ENCODE measurements at places on chromosomes 6 and 20.

GRCh38 chr20:11891077-11891775, 26.5 kb upstream of the BTBD3 start:
- DNase-seq: peak; percentile 61

DNA sequence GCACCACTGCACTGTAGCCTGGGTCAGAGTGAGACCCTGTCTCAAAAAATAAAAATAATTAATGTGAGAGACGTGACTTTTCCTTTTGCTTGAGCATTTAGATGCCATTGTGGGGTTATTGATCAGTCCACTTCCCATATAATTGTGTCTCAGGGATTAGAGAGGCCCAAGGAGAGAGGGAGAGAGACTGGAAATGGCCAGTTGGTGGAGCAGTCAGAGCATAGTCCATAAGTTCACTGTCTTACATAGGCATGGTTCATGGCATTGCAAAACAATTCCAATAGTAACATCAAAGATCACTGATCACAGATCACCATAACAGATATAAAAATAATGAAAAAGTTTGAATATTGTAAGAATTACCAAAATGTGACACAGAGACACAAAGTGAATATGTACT, 15.2 kb upstream of the SDHAF4 start:
- no peak for DNase-seq

- no peak for DNase-seq
These were observed 136.8 kb downstream of the FNDC1 start for GRCh38 chr6:159305804-159306537.

DNA sequence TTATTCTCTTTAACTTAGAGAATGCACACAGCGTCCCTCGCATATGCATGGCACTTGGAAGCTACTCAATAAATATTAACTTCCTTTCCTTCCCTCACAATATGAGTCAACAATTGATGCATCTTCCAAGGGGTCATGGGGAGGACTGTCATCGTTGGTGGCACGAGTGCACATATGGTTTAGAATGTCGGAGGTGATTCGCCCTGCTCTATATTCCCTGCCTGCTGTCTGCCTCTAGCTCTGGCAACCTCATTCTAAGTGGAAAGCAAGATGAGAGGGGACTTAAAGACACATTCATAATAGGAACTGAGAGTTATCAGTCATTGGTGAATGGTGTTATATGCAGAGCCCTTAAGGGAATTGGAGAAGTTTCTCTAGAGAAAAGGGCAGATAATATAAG, 44.6 kb downstream of the MAK start:
- DNase-seq: no peak

GRCh38 chr20:50820515-50821256, 25.8 kb downstream of the BCAS4 start:
- DNase-seq: no peak

- no peak for DNase-seq
These were observed 1117.9 kb upstream of the FLRT3 start for GRCh38 chr20:15455279-15455678.

DNA sequence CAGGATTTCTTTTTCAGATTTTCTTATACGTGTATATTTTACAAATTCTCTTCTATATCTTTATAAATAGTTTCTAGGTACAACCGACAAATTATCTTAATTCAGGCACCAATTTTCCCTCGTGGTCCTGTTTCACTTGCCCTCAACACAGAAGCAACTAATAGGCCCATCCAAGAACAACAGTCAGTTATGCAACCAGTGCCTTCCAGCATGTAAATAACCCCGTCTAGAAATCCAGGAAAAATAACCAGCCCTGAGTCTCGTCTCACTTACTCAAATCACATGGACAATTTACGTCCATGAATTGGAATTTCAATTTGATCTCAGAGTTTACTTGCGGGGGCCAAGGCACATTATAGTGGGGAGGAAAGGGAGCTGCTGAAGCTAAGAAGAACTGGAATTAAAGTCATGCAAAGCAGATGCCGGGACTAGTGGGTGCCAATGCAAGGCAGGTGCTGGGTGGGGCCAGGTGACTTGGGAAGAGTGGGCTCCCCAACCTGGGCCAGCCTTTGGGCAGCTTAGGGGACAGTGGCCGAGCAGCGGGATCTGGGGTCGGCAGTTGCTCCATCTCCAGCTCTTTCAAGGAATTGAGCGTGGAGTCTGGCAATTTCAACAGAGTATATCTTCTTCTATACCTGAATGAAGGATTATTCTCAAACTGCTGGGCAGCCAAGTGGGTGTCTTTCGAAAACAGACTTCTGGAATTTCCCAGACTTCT, 121.7 kb downstream of the EDN3 start:
- no peak for DNase-seq

DNA sequence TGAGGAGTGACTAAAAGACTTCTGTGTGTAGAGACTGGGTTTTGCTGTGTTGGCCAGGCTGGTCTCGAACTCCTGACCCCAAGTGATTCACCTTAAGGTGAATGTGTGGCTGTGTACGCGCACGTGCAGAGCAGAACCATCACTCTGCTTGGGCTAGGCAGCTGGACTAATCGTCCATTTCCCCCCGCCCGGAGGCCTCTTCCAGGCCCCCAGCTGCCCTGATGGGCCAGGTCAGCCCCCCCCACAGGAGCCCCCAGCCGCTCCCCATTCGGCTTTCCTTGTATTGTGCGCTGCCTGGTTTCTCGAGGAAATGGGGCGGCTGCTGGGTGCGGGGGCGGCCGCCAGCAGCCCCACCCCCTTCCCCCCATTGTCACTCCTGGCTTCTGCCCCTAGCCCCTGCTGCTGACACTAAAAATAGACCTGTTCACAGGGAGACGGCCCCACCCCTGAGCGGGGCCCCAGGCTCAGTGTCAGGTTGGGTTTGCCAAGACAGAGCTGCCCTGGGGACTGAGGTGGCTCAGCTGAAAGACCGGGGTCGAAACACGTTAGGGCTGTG, 24.6 kb upstream of the CSNK2A1 start:
- DNase-seq: no peak

DNA sequence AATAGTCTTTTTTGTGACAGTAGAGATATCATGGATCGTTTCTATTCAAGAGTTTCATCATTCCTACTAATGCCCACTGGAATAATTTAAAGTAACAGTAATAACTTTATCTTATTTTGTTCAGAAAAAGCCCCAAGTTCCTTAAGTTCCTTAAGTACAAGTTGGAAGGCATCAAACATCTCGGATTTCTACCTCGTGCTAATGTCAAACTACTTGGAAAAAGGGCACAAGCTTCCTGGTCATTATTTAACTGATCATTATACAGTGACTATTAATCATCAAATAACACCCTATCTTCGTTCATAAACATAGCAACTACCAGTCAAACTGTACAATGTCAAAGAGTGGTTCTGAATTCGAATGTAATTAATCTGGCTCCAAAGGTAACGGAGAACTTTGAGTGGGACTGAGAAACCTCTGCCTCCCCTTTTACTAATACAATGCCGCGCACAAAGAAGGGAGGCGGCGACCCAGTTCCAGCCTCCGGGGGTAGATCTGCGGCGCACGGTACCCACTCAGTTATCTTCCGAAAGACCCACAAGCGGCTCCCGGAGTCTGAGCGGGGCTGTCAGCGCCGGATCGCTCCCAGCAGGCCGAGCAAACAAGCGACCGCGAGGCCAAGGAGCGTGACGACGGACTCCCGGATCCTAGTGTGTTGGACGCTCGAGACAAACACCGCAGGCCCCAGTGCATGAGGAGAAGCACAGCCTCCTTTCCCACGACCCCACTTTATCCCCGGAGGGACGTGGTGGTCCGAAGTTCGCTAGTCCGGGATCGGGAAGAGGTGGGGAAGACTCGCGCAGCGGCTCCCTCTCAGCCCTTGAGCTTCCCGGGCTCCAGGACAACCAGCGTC, 716 bp downstream of the SHPRH start:
- DNase-seq: peak; percentile 71

GRCh38 chr20:47907031-47907675, 121.9 kb upstream of the SULF2 start:
- DNase-seq: no peak

- no peak for DNase-seq
These were observed 9.3 kb downstream of the TAF4 start for GRCh38 chr20:62056377-62056776.

GRCh38 chr6:26327450-26328264, 37.3 kb upstream of the BTN3A2 start:
- DNase-seq: peak; percentile 84

DNA sequence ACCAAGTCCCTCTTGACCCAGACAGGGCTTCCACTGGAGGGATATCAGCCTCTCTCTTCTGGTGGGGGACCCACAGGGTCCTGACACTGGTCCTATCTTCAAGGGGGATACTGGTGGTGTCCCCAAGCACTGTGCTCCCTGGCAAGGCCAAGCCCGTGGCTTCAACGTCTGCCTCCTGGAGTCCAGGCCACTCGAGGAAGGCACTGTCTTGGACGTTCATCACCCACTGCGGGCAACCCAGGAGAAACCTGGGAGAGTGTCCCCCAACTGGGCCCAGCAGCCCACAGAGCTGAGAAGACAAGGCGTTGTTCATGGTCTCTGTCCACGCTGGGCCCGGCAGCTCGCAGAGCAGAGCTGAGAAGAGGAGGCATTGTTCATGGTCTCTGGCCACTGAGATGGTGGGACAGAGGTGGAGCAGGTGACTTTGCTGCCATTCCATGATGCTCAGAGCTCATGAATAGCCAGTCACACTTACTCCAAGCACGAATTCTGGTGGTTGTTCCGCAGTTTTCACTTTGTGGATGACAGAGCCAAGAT, 37.5 kb upstream of the FRMD1 start:
- DNase-seq: no peak

GRCh38 chr6:33014841-33015634, 5.6 kb upstream of the HLA-DOA start:
- DNase-seq: no peak

- no peak for DNase-seq
These were observed 52.3 kb upstream of the SAYSD1 start for GRCh38 chr6:39167321-39167720.

- no peak for DNase-seq
These were observed 391.8 kb downstream of the CDC5L start for GRCh38 chr6:44779130-44779826.

DNA sequence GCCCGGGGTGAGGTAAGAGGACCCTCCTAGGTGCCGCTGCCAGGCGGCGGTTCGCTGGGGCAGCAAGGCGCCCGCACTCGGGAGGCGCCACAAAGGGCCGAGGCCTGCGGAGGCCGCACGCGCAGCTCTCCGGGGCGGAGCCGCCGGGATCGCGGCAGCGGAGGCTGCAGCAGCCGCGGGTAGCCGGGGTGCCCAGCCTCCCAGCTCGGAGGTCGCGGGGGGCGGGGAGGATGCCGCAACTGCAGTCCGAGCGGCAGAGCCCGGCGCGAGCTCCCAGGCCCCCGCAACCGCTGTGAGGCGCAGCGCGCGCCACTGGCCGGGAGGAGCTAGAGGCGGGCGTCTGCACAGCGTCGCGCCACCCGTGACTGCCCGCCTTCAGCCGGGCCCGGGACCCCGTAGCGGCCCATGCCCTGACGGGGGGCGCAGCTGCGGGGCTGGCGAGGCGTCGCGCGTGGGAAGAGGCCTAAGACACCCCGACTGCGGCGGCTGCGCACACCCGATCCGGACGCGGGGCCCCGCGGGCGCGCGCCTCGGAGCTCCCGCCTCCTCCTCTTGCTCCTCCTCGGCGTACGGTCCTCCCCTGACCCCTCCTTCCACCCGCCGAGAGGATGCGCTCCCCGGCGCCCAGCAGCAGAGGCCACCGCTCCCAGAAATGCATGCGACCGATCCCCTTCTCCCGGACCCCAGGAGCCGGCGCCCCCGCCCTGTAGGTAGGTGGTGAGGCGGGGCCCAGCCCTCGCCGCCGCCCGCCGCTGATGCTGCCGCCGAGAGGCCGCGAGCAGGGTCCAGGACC, at the start of gene NCOA7:
Gene NCOA7 (plus strand): TSS at position 603 of the 793 bp plus-strand sequence. CDS start 24,395 bp downstream, outside the sequence.
- peak; percentile 83 for DNase-seq

- no peak for DNase-seq
These were observed 6.5 kb upstream of the RBBP8NL start for GRCh38 chr20:62433658-62434497.

GRCh38 chr20:60048634-60049521, 90.7 kb downstream of the CDH26 start:
- DNase-seq: no peak

DNA sequence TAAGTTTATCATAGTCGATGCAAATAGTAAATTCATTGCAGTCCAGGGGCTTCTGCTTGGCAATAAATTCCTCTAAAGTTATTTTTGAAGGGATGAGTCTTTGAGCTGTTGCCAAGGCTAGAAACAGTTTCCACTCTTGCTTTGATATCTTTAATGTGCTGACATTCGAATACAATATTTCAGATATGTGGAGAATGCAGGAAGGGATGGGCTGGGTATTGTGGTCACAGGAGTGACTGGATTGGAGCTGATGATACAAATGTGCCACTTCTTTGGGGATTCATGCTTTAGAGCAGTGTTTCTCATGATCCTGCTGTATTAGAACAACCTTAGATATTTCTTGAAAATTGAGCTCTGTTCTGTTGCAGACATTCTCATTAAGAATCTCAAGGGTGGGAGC, 139.0 kb downstream of the PRDM13 start:
- no peak for DNase-seq

DNA sequence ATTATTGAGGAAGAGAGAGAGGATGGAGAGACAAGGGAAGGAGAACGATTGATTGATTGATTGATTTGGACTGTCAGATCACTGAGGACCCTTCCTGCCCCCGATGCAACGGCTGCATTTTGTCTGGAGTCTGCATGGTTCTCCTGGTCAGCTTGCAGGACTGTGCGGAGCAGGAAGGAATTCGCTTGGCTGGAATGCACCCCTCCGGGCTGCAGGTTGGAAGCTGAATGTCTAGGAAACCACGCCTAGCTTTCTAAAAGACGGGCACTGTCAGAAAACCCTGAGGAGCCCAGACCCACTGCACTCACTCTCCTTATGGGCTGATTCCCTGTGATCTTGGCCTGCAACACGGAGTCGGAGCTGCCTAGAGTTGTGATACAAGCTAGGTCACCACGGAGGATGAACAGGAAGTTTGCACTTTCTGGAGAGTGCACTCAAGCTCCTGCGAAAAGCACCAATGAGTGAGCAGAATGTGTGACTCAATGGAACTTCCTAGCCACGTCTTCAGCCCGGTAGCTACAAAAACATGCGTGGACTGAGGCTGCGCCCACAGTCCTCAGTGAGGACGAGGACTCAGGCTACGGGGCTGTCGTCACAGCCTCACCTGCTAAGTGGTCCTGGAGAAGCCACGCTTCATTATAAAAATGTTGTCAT, 14.4 kb downstream of the DACT2 start:
- DNase-seq: no peak

DNA sequence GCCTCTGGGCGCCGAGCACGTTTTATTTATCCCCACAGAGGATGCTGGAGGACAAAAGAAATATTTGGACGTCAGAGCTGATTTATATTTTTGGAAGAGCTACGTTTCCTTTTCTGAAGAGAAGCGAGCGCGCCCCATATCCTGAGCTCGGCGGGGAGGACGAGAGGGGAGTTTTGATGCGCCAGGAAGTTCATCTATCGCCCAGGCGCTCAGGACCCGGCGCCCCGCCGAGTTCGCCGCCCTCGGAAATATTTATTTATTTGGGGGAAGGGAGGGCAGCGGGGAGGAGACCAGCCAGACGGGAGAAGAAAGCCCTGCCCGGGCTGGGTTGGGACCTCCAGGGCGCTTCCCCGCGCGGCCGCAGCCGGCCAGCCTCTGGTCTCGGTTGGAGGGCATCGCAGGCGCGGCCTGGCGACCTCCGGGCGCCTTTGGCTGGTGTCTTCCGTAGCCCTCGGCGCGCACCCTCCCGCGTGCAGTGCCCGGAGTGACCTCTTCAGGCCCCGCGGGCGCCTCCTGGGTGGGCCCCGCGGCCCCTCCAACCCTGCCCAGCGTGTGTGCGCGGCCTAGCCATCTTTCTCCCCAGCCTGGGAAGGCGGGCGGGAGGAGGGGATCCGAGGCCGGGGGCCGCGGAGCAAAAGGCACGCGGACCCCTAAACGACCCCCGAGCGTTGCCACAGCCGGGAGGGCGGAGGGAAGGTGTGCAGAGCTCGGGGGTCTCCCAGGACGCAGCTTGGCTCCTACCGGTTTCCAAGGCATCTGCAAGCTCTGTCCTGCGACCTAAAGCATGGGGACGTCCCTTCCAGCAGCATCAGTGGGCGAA, 5.4 kb upstream of the FOXF2 start:
- DNase-seq: no peak
